ELF-1 (cell line): ENCODE measurements at places on chromosomes 16 and 17.

DNA sequence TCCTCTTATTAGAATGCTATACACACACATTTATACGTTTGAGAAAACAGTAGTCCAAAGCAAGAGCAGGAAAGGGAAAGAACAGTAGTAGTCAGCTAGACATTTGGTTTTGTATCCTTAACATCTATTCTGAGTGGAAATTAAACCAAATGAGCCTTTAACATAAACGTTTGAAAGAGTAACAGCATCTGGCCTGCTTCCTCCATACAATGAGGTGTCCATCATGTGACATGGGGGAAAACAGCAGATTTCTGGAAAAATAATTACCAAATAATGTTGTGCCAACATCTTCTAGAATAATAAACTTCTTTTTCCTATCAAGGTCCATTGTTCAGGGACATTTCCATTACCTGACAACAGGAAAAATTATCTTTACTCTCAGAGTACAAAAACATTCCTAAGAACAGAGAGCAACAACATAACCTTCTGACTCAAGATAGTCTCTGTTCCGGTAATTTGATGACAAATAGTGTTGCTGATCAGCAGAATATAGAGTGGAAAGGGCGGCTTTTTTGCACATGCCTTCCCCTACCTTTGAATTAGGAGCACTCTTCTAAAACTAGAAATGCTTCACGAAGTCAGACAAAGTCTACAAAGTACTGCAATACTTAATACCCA, 20.2 kb downstream of the CYTH1 start:
- DNase-seq, result no peak

DNA sequence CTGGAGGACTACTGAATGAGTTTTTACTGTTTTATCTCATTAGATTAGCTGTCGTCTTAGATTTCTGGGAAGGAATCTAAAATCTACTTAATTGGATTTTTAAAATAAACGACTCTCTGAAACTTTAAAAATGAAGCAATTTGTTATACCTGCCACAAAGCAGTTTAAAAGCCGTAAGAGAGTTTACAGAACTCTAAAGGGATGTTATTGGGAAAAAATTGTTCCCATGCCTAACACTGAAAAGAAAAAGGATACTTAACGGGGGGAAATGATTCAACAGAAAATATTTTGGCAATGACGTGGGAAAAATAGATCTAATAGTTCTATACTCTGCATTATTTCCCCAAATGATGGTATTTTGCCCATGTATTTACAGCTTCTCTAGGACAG, 27.0 kb downstream of the ARHGAP17 start:
- no peak for DNase-seq

- peak; percentile 86 for DNase-seq
Measured at GRCh38 chr16:73048292-73049080, 558 bp upstream of the ZFHX3 start.

DNA sequence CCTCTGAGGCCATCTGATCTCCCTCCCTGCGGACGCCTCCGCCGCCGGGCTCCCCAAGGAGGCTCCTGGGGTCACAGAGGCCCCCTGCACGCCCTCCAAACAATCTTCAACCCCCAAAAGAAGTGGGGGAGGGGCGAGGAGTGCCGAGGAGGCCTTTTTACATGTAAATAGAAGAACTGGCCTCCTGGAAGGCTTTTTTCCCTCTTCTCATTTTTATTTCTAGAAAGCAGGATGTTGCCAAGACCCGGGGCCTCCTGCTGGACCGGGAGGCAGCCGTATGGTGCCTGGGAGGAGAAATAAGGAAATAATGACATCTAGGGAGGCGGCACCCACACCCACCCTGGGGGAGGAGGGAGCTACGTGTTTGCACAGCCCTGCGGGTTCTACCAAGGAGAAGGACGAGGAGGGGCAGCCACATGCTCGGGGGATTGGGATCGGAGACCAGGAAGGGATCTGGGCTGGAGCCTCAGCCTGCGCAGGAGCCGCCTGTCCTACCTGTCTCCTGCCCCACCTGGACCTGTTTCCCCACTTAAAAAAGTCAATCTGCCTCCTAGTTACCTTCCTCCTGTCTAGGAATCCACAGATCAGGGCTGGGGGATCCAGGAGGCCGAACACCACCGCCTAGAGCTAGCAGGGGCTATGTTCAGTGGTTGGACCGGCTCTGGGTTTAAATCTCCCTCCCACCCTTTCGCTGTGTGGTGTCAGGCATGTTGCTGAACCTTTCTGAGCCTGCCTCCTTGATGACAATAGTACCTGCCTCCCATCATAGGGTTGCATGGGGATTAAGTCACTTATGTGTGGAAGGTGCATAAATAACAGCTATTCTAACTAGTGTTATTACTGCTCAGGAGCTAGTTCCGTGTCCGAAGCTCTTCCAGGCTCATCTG, 175.7 kb upstream of the GSE1 start:
- DNase-seq, result peak; percentile 83

GRCh38 chr17:78870621-78871020, 30.0 kb upstream of the USP36 start:
- no peak for DNase-seq

- DNase-seq, result no peak
Measured at GRCh38 chr17:74690409-74690825, 22.3 kb downstream of the CD300LF start.

GRCh38 chr17:14330492-14330962, 29.6 kb downstream of the HS3ST3B1 start:
- no peak for DNase-seq

DNA sequence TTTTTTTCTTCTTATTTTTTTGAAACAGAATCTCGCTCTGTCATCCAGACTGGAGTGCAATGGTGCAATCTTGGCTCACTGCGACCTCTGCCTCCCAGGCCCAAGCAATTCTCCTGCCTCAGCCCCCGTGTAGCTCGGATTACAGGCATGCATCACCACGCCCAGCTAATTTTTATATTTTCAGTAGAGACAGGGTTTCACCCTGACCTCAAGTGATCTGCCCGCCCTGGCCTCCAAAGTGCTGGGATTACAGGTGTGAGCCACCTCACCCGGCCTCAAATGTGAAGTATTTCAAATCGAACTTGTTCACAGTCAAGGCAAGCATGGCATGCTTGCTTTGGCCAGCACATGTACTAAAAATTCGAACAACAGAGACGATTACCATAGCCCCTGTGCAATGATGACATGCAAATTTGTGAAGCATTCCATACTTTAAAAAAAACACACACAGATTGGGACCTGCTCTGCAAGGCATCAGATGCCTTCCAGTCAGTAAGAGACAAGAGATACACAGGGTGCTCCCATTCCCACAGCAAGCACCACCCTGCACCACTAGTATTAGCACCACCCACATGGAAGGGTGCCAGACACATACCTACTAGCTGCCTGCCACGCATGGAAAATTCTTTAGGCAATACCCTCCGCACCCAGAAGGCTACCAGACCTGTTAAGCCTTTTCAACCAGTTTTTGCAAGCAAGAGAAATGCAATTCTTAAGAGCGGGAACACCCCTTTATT, 47.2 kb downstream of the ANKRD11 start:
- no peak for DNase-seq

DNA sequence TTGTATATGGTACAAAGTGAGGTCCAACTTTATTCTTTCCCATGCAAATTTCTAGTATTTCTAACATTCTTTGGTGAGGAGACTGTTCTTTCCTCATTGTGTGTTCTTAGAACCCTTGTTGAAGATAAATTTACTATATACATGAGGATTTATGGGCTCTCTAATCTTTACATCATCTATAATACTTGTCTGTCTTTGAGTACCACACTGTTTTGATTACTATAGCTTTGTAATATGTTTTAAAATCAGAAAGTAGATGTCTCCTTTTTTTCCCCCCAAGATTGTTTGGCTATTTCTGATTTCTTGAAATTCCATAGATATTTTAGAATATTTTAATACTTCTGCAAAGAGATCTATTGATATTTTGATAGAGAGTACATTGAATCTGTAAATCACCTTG, 23.7 kb downstream of the ZNF267 start:
- DNase-seq, result no peak

DNA sequence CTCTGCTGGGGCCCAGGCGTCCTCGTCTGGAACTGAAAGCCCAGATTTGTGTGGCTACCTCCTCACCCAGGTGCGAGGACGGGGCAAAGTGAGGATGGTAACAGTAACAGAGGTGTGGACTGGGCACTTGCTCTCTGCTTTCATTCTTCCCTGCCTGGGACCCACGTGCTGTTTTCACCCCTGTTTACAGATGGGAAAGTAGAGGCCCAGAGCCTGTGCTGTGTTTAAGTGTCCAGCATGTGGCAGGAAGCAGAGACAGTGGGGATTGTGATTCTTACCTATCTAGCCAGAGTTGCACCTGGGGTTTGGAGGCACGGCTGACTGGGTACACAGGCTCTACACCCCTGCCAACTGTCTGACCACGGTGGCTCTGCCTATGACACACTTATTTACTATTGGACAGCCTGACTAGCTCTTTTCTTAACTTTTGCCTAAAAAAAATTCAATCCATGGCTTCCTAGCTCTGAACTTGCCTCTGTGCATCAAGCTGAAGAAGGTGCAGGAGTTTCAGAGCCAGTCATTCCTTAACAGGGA, 155.4 kb downstream of the CLEC16A start:
- no peak for DNase-seq

DNA sequence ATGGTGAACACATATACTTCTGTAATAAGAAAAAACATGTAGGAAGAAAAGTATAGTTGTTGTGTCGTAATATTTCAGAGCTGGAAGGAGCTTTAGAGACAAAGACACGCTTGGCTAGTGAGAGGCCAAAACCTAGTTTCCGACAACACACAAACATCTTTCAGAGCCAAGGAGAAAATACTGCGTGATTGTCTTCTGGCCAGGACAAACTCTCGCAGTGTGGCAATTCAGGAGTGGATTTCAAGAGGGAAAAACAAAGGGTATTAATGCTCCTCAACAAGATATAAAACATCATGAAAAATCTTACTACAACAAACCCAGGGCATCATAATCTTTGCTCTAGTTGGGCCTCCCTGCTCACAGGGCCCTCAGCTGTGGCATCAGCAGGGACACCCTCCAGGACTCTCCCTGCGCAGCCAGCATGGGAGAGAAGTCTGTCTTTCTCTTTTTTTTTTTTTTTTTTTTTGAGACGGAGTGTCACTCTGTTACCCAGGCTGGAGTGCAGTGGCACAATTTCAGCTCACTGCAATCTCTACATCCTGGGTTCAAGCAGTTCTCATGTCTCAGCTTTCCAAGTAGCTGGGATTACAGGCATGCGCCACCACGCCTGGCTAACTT, 66.4 kb downstream of the CYB5B start:
- DNase-seq, result no peak

DNA sequence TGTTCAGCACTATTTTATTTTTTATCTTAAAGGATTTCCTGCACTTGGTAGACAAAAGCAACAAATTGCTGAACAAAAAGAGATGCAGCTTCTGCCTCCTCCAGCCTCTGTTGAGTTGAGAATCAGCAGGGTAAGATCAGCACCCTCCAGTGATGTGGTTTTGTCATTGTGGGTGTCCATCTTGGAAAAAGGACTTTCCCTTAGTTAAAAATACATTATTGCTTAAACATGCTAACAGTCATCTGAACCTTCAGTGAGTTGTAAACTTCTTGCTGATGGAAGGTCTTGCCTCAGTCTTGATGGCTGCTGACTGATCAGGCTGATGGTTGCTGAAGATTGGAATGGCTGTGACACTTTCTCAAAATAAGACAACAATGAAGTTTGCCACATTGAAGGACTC, 101.2 kb downstream of the PHKB start:
- no peak for DNase-seq

GRCh38 chr17:60601447-60602384, 1.7 kb downstream of the PPM1D start:
- DNase-seq, result peak; percentile 51

- peak; percentile 23 for DNase-seq
Measured at GRCh38 chr17:63475491-63476412, 1.1 kb upstream of the ACE start.

DNA sequence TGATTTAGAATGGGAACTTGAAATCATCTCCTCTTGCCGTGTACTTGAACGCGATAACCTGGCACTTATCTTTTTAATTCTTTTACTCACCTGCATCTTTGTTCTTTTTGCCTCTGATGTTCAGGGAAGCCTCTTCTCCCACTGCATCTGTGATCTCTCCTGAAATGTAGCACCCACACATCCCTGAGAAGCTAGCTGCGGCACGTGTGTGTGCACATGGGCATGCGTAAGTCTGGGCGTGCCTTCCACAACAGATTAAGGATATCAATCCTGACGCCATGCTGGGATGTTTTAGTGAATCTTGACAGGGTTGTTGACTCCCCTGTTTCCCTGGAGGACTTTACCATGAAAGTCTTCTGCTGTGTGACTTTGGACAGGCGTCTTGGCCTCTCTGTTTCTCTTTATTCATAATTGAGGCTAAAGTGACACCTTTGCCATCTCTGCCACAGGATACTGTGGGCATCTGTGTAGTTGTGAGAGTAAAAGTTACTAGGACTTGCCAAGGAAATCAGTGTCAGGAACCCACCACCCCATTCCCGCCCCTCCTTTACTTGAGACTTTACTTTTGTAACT, 20.5 kb downstream of the IL4R start:
- no peak for DNase-seq

DNA sequence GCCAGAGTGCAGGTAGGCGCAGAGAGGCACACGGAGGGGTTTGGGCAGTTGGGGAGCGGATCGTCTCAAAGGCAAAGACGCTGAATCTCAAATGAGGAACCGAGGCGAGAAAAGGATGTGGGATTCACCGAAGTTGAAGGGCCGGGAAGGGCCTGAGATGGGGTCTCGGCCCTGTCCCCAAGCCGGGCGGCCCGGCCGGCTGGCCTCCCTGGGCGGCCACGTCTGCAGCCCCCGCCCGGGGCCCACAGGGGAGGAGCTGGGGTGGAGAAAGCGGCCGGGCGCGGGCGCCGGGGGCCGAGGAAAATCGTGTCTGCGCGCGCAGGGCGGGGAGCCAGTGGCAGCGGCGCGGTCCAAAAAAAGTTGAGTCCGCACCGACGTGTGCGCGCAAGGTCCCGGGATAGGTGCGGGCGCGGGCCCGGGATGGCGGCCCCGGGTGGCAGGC, 458 bp downstream of the SLC12A4 start:
- peak; percentile 49 for DNase-seq

DNA sequence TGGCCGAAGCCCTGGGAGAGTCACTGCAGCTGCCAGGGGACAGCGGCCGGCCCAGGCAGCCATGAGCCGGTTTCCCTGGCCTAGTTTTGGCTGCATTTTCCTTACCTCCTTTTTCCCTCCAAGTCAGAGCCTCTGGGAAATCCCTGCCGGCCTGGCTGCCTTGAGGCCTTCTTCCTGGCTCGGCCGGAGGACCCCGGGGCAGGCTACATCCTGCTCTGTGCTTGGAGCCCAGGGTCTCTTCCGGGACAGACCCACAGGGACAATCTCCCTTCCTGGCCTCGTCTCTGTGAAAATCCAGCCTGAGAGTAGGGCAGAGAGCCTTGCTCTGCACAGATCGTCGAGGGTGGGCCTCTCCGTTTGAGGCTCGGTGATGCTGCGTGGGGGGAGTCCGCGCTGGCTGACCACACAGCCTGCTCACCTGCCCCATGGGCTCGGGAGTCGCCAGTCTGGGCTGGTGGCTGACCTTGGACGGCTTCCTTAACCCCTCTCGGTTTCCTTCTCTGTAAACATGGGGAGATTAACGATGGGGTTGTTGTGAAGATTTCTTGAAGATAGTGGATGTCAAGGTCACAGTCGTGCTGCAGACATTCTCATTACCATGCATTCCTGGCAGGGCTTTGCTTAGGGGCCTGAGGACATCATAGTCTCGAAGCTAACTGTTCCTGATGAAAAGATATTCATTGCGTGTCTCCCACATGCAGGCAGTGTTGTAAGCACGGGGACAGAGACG, 34.8 kb upstream of the CIBAR2 start:
- peak; percentile 44 for DNase-seq

GRCh38 chr17:12522336-12522735, 143.4 kb upstream of the MYOCD start:
- DNase-seq, result no peak

GRCh38 chr17:77508047-77508715, 367.4 kb downstream of the SEC14L1 start:
- no peak for DNase-seq

GRCh38 chr17:79391376-79392233, 219.2 kb downstream of the RBFOX3 start:
- peak; percentile 93 for DNase-seq
